ENCODE measurements at places on chromosomes 1 and 21. TPM values are rescaled to one million over a fixed set of nuclear protein-coding genes. Genes with fewer than 3 reads are reported as not detected.

MANEAL gene
- 4.9 TPM for total RNA-seq

CYP4A22 gene
- total RNA-seq = not detected

TNFRSF8 gene
- total RNA-seq = 2.7 TPM

EPHA2 gene
- 20.4 TPM for total RNA-seq

DNA sequence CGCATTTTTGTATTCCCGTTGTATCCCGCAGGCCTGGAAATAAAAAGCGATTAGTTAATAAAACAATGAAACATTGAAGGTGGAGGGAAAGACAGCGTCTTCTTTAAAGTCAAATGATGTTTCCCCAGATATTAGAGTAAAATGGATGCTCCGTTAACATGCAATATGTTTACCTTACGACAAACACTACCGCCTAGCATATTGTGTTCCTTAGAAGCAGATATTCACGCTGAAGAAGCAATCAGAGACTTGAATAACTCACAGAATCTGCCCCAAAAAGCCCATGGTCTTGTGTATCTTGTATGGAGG is 583 bp upstream of the B4GALT3 start:
- H3K4me1 ChIP-seq = peaks cover 38% of the 10 kb centered on the region
- H3K4me3 ChIP-seq = peak overlapping the region; percentile 80
- DNase-seq = no peak
- peaks cover 31% of the 10 kb centered on the region for H3K36me3 ChIP-seq
- H3K27ac ChIP-seq = peak overlapping the region; percentile 91
- no peaks in the 10 kb centered on the region for H3K27me3 ChIP-seq

- H3K36me3 ChIP-seq = no peaks in the 10 kb centered on the region
- no peak for DNase-seq
- peaks cover 14% of the 10 kb centered on the region for H3K27me3 ChIP-seq
- H3K4me3 ChIP-seq = no peak overlapping the region
Measured at GRCh38 chr1:12078575-12078937, 15.5 kb downstream of the TNFRSF8 start.

DNA sequence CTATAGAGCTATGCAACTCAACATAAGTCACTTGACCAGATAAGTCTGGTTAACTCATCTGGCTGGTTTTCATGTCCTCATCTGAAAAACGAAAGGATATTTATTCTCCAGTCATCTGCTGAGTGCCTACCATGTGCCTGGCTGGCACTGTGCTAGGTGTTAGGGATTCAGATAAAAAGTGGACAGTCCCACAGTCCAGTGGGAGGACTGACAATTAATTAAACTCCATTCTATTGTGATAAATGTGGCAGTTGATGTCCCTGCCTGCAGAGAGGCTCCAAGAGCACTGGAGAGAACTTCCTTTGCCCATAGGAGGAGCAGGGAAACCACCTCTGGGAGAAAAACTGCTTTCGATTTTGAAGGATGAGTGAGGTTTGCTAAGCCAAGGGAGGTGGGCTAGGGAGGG is 5.4 kb downstream of the NUAK2 start:
- H3K4me1 ChIP-seq = peaks cover 87% of the 10 kb centered on the region
- no peaks in the 10 kb centered on the region for H3K27me3 ChIP-seq
- H3K4me3 ChIP-seq = no peak overlapping the region
- no peak for DNase-seq
- peak overlapping the region; percentile 87 for H3K27ac ChIP-seq

DNA sequence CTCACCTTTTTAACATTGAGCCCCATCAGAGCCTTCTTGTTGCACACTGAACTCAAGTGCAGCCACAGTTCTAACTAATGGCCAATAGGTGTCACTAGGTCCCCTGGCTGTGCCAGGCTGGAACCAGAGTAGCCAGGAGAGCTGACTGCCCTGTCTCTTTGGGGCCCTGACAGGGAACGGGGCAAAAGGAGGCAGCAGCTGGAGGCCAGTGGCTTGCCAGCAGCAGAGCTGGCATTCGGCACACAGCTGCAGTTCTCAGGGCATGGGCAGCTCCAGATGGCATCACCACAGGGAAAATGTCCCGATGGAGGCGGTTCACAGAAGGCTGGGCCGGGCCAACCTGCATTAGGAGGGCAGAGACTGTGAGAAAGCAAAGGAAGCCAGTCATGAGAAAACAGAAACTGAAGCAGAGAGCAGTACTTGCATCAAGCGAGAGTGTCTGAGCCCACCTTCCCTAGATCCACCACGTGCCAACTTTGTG is 188.6 kb downstream of the FCRL5 start:
- no peak overlapping the region for H3K4me3 ChIP-seq
- H3K27me3 ChIP-seq = no peaks in the 10 kb centered on the region
- no peaks in the 10 kb centered on the region for H3K36me3 ChIP-seq
- H3K27ac ChIP-seq = no peak overlapping the region
- DNase-seq = no peak

GRCh38 chr1:97050506-97050905 is 328.9 kb downstream of the PTBP2 start:
- H3K4me3 ChIP-seq = no peak overlapping the region
- H3K27me3 ChIP-seq = no peaks in the 10 kb centered on the region
- DNase-seq = no peak
- no peak overlapping the region for H3K27ac ChIP-seq
- H3K4me1 ChIP-seq = no peaks in the 10 kb centered on the region

DNA sequence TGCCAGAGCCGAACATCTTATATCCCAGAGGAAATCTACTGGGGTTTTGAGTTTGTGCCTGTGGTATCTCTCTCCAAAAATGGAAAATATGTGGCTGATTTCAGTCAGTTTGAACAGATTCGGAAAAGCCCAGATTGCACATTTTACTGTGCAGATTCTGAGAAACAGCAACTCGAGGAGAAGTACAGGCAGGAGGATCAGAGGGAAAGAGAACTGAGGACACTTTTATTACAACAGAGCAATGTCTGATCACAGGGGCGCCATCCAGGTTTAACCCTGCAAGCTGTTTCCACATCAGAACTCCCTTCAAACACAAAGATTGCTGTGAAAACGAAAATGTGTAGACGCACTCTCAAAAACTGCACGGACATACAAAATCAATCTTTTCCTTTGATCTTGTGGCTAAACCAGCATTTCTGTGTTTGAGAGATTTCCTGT is 43.4 kb downstream of the KCNJ15 start:
- H3K27me3 ChIP-seq = no peaks in the 10 kb centered on the region
- no peak overlapping the region for H3K4me3 ChIP-seq
- H3K4me1 ChIP-seq = peaks cover 49% of the 10 kb centered on the region
- H3K27ac ChIP-seq = no peak overlapping the region
- peaks cover 7% of the 10 kb centered on the region for H3K36me3 ChIP-seq

DNA sequence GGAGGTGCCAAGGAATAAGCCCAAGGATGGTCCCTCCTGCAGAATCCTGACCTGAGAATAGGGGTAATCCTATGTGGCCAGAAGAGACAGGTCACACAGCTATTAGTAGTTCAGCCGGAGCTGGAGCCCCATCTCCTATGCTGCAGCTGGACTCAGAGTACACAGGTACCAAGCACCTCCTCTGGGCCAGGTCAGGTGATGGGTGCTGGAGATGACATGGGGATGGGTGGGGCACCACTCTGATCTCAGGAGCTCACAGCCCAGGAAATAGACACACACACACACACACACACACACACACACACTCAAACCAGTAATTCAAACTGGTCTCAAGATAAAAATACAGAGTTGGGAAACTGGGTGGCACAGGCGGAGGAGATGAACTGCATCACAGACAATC is 54.2 kb upstream of the SSBP3 start:
- no peak overlapping the region for H3K4me3 ChIP-seq
- H3K4me1 ChIP-seq = peaks cover 18% of the 10 kb centered on the region
- no peak overlapping the region for H3K27ac ChIP-seq
- H3K27me3 ChIP-seq = no peaks in the 10 kb centered on the region

GRCh38 chr1:42358791-42359190 is 21.8 kb upstream of the RIMKLA start:
- H3K27ac ChIP-seq = no peak overlapping the region
- H3K4me3 ChIP-seq = no peak overlapping the region
- DNase-seq = no peak
- no peaks in the 10 kb centered on the region for H3K27me3 ChIP-seq
- no peaks in the 10 kb centered on the region for H3K36me3 ChIP-seq
